T-helper 17 cell (primary cell): ENCODE measurements at places on chromosomes 4 and X. TPM values are rescaled to one million over a fixed set of nuclear protein-coding genes. Genes with fewer than 3 reads are reported as not detected.

- no peak overlapping the region for H3K4me3 ChIP-seq
- DNase-seq = no peak
- no peaks in the 10 kb centered on the region for H3K36me3 ChIP-seq
- H3K27me3 ChIP-seq = peaks cover 6% of the 10 kb centered on the region
- H3K4me1 ChIP-seq = peaks cover 4% of the 10 kb centered on the region
Observed at GRCh38 chr4:183299464-183299863, 20.6 kb downstream of the CLDN22 start.

- no peak for DNase-seq
- H3K27ac ChIP-seq = peak overlapping the region; percentile 68
- no peaks in the 10 kb centered on the region for H3K36me3 ChIP-seq
- no peak overlapping the region for H3K4me3 ChIP-seq
- no peaks in the 10 kb centered on the region for H3K27me3 ChIP-seq
Observed at GRCh38 chr4:101200561-101200960, 146.8 kb downstream of the PPP3CA start.

- H3K4me1 ChIP-seq = peaks cover 23% of the 10 kb centered on the region
- DNase-seq = no peak
- peak overlapping the region; percentile 19 for H3K27ac ChIP-seq
- H3K4me3 ChIP-seq = no peak overlapping the region
- H3K36me3 ChIP-seq = no peaks in the 10 kb centered on the region
Observed at GRCh38 chrX:55702671-55703070, 14.9 kb upstream of the RRAGB start.

Gene FBXW7
- total RNA-seq = 125 TPM

- H3K27me3 ChIP-seq = peaks cover 18% of the 10 kb centered on the region
- H3K4me3 ChIP-seq = no peak overlapping the region
- peaks cover 5% of the 10 kb centered on the region for H3K4me1 ChIP-seq
- H3K27ac ChIP-seq = no peak overlapping the region
- no peak for DNase-seq
- no peaks in the 10 kb centered on the region for H3K36me3 ChIP-seq
Observed at GRCh38 chr4:8289151-8289750, 19.7 kb downstream of the HTRA3 start.
